ENCODE measurements at places on chromosomes 7 and 10. TPM values are rescaled to one million over a fixed set of nuclear protein-coding genes. Genes with fewer than 3 reads are reported as not detected.

GRCh38 chr10:76336213-76336963, 905.0 kb downstream of the LRMDA start:
- H3K4me1 ChIP-seq = no peaks in the 10 kb centered on the region
- H3K27me3 ChIP-seq = peaks cover 4% of the 10 kb centered on the region
- no peaks in the 10 kb centered on the region for H3K36me3 ChIP-seq
- DNase-seq = no peak
- H3K4me3 ChIP-seq = no peak overlapping the region
- no peak overlapping the region for H3K27ac ChIP-seq

MRLN gene
- total RNA-seq = not detected

DNA sequence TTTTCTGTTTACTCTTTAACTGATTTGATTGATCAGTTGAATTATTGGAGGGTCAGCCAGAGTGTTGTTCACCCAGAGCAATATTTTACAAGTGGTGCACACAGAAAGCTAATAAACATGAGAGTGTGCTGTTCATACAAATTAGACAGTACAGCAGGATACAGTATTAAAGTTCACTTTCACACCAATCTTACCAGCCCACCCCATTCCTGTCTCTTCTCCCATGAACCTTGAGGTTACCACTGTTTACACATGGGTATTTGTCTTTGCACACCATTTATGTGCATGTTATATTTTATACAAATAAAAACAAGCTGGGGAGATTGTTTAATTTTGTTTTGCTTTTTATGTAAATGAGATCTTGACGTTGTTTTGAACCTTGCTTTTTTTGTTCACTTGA, 6.5 kb downstream of the CALU start:
- DNase-seq = no peak
- peaks cover 30% of the 10 kb centered on the region for H3K36me3 ChIP-seq
- H3K4me3 ChIP-seq = no peak overlapping the region

MYOZ1 gene
- total RNA-seq = 0.19 TPM

DNA sequence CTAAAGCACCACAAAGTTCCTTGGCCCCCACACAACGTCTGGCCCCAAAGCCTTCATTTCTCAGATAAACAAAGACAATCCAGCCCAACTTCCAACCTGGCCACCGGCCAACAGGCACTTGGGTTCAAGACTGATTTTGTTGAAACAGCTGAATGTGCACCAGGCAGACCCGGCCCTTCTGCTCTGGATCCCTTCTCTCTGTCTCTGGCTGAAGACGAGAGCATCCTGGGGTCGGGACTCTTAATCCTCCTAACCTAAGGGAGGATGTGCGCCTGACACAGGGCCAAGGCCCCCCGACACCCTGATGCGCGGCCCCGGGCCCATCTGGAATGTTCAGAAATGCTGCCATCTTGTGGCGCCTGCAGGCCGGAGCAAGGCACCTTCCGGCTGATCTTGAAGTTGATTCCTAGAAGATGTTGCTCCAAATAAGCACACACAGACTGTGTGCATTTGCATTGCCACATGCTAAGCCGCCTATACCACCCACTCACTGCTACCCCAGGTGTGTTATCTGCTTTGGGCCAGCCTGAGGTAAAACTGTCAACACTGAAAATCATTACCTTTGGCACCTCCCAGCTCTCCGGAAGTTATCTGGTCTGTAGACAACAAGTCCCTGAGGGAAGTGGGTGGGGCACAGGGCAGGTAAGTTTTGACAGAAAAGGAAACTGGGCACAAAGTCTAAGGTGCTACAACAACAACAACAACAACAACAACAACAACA, 98.4 kb upstream of the HABP2 start:
- peak; percentile 51 for DNase-seq
- H3K27ac ChIP-seq = no peak overlapping the region
- no peak overlapping the region for H3K4me3 ChIP-seq
- H3K27me3 ChIP-seq = peaks cover 26% of the 10 kb centered on the region

- no peaks in the 10 kb centered on the region for H3K4me1 ChIP-seq
- no peaks in the 10 kb centered on the region for H3K36me3 ChIP-seq
Measured at GRCh38 chr10:43208147-43209073, 58.5 kb downstream of the RASGEF1A start.

- peak; percentile 63 for DNase-seq
- no peak overlapping the region for H3K4me3 ChIP-seq
- peaks cover 5% of the 10 kb centered on the region for H3K4me1 ChIP-seq
Measured at GRCh38 chr7:18786796-18787195, 291.2 kb downstream of the HDAC9 start.

- no peak for DNase-seq
- H3K4me3 ChIP-seq = no peak overlapping the region
- no peaks in the 10 kb centered on the region for H3K36me3 ChIP-seq
Measured at GRCh38 chr7:20450536-20450935, 119.8 kb downstream of the ITGB8 start.

- H3K4me1 ChIP-seq = no peaks in the 10 kb centered on the region
- no peak for DNase-seq
- H3K4me3 ChIP-seq = no peak overlapping the region
- H3K27me3 ChIP-seq = no peaks in the 10 kb centered on the region
Measured at GRCh38 chr7:137990251-137990941, 11.5 kb downstream of the CREB3L2 start.

GRCh38 chr10:100723770-100724530, 21.4 kb upstream of the PAX2 start:
- peak overlapping the region; percentile 17 for H3K4me3 ChIP-seq
- no peak overlapping the region for H3K27ac ChIP-seq
- no peaks in the 10 kb centered on the region for H3K36me3 ChIP-seq
- no peaks in the 10 kb centered on the region for H3K4me1 ChIP-seq
- DNase-seq = no peak

DNA sequence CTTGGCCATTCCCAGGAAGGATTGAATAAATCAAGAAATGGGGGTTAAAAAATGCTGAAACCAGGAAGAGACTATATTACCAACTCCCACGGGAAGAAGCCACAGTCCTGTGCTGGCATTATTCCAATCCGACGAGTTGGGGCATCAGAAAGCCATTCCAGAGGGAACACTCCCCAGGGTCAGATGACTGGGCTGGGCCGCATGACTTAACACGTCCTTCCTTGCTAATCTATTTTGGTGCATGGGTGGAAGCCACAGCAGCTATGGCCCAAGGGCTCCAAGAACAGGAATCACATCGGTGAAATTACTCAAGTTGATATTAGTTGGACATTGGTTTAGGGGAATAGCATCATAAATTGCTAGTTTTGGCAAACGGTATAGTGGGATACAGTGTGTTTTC, 592.9 kb upstream of the NRP1 start:
- H3K27me3 ChIP-seq = no peaks in the 10 kb centered on the region
- H3K4me3 ChIP-seq = no peak overlapping the region
- no peaks in the 10 kb centered on the region for H3K36me3 ChIP-seq
- peak; percentile 56 for DNase-seq
- peak overlapping the region; percentile 35 for H3K27ac ChIP-seq

DNA sequence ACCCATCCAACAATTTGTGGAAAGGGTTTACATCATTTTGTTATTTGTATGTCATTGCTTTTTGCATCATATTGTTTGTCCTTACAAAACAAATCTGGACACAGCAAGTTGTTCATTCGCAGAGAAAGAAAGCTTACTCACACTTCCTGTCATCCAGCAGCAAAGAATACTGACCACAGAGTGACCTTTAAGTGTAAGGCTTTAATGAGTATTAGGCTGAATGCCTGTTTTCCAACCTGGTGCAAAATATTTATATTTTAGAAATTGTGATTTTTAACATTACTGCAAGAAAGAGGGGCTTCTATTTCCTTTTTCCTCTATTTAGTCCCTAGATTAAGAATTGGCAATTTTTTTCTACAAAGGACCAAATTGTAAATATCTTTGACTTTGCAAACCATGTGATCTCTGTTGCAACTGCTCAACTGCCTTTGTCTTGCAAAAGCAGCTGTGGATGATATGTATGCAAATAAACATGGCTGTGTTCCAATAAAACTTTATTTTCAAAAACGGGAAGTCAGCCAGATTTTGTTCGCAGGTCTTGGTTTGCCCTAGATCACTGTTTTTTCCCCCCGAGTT, 27.8 kb upstream of the ITGB1 start:
- H3K4me1 ChIP-seq = peaks cover 13% of the 10 kb centered on the region
- no peak overlapping the region for H3K27ac ChIP-seq
- H3K27me3 ChIP-seq = no peaks in the 10 kb centered on the region
- H3K36me3 ChIP-seq = no peaks in the 10 kb centered on the region

C10orf71 gene
- total RNA-seq = not detected

OR13A1 gene
- total RNA-seq = not detected

RAMP3 gene
- total RNA-seq = not detected

DNA sequence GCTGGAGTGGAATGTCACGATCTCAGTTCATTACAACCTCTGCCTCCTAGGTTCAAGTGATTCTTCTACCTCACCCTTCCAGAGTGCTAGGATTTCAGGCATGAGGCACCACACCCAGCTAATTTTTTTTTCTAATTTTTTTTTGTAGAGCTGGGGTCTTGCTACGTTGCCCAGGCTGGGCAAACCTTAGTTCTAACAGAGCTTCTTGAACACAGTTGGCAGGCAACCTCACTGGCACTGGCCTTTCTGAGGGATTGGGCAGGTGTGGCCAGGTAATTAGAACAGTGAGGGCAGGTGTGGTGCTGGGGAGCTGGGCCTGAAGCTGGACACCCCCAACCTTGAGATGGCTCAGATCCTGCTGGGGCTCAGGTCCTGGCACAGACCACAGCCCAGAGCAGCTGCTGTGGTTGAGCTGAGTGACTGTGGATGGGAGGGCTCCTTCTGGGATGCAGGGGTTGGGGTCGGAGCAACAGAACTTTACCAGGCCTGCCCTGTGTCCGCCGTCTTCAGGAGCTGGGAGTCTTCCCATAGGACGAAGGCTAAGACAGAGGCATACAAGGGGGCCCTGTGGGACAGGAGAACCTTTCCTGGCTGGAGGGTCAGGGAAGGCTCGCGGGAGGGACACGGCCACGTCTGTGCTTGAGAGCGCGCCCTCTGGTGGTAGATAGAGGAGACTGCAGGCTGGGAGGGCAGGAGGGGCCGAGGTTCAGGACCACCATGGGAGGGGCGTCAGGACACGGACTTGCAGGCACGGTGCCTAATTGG, 48.2 kb downstream of the COL26A1 start:
- no peaks in the 10 kb centered on the region for H3K27me3 ChIP-seq
- H3K27ac ChIP-seq = no peak overlapping the region
- H3K36me3 ChIP-seq = no peaks in the 10 kb centered on the region
- H3K4me3 ChIP-seq = no peak overlapping the region
- DNase-seq = peak; percentile 42
- no peaks in the 10 kb centered on the region for H3K4me1 ChIP-seq

Measured in A673 (cell line).